ENCODE measurements at places on chromosomes 1 and 21.

GRCh38 chr1:117120774-117121588 is 568 bp downstream of the TRIM45 start:
- DNase-seq: no peak

DNA sequence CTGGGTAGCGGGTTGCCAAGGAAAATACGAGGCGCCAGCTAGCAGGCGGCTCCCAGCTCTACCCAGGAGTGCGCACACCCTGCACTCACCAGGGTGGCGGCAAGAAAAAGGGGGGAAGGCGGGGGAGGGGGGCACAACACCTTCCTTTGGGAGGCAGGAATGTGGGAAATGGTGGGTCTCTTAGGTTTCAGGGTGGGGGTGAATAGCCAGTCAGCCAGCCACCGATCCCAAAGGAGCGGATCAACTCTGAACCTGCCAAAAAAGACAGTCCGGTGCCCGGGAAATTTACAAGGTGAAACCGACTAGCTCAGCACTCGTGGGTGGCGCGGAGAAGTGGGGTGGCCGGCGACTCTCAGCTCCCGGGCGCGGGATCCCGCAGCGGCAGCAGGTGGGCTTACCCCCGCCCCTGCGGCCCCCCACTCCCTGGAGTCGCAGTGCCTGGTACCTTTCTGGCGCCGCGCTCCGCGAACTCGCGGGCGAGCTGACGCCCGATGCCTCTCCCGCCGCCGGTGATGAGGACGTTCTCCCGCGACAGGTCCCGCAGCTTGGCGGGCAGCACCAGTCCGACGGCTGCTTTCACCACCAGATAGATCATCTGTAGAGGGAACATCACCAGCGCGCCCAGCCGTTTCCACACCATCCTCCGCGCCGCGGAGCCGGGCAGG is 1.2 kb downstream of the DHRS3 start:
- DNase-seq: peak; percentile 62

- DNase-seq: no peak
Observed at GRCh38 chr1:14254251-14254650, 344.2 kb upstream of the KAZN start.

DNA sequence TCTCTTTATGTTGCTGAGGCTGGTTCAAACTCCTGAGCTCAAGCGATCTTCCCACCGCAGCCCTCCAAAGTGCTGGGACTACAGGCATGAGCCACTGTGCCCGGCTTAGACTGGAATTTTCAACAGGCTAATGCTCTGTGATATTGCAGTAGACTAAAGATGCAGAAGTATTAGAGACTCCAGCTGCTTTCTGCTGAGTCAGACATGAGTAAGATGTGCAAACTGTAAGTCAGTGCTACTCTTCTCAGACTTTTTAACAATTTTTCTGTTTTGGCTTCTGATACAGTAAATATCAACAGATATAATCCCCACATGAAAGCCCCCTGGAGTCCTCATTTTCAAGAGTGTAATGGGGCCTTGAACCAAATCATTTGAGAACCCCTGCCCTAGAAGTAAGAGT is 29.3 kb upstream of the NLRP3 start:
- DNase-seq: no peak

GRCh38 chr1:59020151-59020997 is 236.5 kb upstream of the JUN start:
- peak; percentile 80 for DNase-seq

GRCh38 chr1:165875171-165875570 is 47.8 kb downstream of the UCK2 start:
- peak; percentile 48 for DNase-seq

DNA sequence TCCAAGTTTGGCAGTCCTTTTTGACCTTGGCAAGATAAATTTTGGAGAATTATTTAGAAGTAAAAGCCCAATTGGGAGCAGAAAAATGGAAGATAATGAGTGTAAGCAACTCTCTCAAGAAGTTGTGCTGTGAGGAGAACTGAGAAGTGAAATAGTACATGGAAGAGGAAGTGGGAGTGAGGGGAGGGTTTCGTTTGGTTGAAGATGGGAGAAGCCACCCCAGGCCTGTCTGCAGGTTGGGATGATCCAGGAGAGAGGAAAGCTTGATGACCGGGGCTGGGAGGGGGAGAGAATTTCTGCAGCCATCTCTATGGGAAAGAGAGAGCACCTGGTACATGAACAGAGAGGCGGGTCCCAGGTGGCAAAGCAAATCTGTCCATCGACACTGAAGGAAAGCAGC is 8.6 kb upstream of the RCAN1 start:
- no peak for DNase-seq

DNA sequence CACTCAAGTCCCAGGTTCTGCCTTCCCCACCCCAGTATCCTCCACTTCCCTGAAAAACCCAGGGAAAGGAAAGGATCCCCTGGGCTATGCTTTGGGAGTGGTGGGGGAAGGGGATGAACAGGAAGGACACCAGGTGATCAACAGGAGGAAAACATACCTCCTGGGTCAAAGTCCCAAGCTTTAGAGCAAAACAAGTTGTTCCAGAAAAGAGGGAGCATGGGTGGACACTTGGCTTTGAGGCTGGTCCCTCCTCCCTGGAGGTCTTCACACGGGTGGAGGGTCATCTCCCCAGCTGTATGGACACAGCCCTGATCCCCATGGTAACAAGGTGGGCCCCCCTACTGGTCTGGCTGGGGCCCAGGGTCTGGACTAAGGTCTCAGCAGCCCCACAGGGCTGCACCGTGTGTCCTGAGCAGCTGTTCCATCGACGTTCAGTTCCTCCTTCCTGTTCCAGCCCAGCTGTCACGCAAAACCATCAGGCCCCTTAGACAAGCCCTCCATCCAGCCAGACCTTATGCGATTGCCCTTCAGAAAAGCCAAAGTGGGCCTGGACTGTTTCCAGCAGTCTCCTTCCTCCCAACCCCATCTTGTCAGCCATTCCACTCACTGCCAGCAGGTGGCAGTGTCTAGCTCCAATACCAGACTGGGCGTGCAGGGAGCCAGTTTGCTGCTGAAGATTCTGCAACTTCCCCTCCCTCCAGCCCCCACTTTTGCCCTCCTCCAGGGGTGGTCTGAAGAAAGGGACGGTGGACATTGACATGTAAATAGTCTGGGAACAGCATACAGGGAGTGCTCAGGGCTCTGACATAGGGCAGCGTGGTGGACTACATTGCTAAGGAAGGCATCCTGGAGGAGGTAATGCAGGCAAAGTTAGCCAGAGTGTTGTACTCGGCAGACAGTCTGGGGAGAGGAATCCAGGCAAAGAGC is 2.9 kb upstream of the PDZK1IP1 start:
- DNase-seq: peak; percentile 75

DNA sequence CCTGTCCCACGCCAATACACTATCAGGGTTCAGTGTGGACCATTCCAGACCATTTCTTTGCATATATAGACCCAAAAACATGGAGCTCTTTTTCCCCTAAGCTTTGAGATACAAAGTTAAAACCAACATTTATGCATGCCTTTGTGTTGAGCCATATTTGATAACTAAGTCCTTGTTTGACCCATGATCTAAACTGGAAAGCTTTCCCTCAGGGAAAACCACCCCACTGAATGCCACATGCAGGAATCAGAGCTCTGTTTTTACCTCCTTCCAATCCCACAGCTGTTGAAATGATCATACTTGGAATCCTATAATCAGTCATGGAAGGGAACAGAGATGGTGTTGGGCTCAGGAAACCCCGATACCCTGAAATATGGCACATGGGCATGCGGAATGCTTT is 14.8 kb upstream of the SLC45A1 start:
- no peak for DNase-seq

GRCh38 chr1:206715552-206716158 is 30.9 kb downstream of the MAPKAPK2 start:
- no peak for DNase-seq

GRCh38 chr1:5577255-5578040 is 414.8 kb downstream of the NPHP4 start:
- peak; percentile 14 for DNase-seq

GRCh38 chr1:54792686-54793282 is 8.3 kb downstream of the TTC22 start:
- DNase-seq: no peak

- no peak for DNase-seq
Observed at GRCh38 chr1:226665505-226666163, 73.4 kb downstream of the ITPKB start.

- DNase-seq: no peak
Observed at GRCh38 chr1:32900956-32901822, at the start of gene TMEM54. TMEM54 (minus strand) TSS chr1:32901389; CDS start chr1:32901238, 151 bp downstream.

GRCh38 chr1:158335213-158335532 is 3.8 kb upstream of the CD1B start:
- DNase-seq: no peak

DNA sequence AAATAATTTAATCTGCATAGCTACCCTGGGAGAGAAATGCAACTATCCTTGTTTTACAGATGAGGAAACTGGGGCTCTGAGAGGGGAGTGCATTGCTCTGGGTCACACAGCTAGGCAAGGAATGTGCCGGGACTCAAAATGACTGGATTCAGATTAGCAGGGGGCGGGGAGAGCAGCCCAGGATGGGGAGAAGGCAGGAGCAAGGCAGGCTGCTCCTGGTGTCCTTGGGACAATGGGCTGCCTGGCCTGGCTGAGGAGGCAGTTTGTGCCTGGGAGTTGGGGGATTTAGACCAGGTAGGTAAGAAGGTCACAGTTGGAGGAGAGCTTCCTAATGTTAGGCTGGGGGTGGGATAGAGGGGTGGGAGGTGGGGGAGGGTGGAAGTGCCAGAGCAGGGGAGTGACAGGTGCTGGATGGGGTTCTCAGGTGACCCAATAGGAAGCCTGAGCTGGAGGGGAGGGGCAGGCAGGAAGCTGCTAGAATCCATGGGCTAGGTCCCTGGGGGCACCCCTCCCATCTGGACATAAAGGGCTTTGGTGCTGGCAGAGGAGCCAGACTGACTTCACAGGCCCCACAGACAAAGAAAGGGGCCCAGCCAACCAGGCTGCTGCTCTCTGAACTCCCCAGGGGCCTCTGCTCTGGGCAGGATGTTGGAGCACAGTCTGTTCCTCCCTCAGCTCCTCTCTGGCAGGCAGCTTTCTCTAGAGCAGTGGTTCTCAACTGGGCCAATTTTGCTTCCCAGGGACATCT is 29.0 kb downstream of the TRIM62 start:
- DNase-seq: no peak

DNA sequence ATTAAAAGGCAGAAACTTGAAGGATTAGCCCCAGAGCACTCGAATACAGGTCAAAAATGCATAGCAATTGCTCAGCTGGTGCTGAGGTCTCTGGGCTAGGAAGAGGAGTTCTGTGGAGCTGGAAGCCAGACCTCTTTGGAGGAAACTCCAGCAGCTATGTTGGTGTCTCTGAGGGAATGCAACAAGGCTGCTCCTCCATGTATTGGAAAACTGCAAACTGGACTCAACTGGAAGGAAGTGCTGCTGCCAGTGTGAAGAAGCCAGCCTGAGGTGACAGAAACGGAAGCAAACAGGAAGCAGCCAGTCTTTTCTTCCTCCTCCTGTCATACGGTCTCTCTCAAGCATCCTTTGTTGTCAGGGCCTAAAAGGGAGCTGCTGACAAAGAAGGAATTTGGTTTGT is 233.4 kb upstream of the FGGY start:
- peak; percentile 47 for DNase-seq

- no peak for DNase-seq
Observed at GRCh38 chr1:178489399-178489798, 7.4 kb downstream of the CLEC20A start.

Data from activated CD8-positive, alpha-beta memory T cell treated with anti-CD3 and anti-CD28 coated beads, Interleukin-2, amount 10 ng/mL, durations not matched to agents 7 days and 5 days (primary cell).